Sigmoid colon (tissue), 7 donors: ENCODE measurements at places on chromosomes 1 and 21. TPM values are rescaled to one million over a fixed set of nuclear protein-coding genes. Genes with fewer than 3 reads are reported as not detected.

- DNase-seq = peak; percentile 18
These were observed 16.5 kb downstream of the SLC37A1 start for GRCh38 chr21:42530167-42530518.

GRCh38 chr1:31763671-31764311 is 349 bp downstream of the ADGRB2 start:
- DNase-seq = no peak

GRCh38 chr1:223466151-223466550 is 72.9 kb downstream of the CCDC185 start:
- DNase-seq = no peak

- no peak for DNase-seq
These were observed 58.3 kb upstream of the MAP1LC3C start for GRCh38 chr1:242056988-242057744.

DNA sequence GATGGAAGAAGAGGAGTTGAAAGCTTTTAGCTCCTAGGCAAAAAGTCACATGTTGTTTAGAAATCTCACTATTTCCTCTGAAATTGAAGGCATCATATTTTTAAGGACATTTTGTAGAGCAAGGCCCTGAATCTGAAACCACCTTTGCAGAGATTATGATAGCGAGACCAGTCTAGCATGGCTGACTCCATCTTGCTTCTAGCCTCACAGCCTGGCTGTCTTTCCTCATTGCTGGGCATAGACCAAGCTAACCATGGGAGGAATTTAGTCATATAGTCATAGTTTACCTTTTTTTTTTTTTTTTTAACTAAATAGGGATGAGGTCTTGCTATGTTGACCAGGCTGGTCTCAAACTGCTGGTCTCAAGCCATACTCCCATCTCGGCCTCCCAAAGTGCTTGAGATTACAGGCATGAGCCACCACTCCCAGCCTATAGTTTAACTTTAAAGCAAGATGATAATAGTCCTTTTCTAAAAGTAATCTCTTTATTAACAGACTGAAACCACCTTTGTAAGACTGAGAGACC is 42.2 kb upstream of the ZNF326 start:
- DNase-seq = no peak

Gene CLCA4
- total RNA-seq = not detected
